EL (cell line): ENCODE measurements at places on chromosomes 13 and 19.

GRCh38 chr13:60210510-60211330 lies 47.0 kb upstream of the DIAPH3 start:
- no peak for DNase-seq

DNA sequence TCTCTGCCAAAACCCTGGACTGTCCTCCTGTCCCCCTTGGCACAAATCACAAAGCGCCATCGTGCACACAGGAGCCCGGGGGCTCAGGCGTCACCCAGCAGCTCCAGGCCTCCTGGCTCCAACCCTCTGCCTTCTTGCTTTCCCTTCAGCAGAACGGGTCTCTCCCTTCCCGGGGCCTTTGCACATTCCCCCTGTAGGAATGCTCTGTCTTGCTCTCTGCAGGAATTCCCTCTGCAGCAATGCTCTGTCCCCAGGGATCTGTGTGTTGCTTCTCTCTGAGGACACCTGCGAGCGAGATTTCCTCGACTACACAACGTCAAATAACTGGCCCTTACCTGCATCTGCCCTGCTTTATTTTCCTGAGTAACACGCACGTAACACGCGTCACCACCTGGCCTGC lies 13.3 kb upstream of the RASA3 start:
- no peak for DNase-seq

GRCh38 chr13:94613051-94613450 lies 11.4 kb downstream of the GPR180 start:
- no peak for DNase-seq

- no peak for DNase-seq
Measured at GRCh38 chr19:12331211-12331941, 2.1 kb downstream of the ZNF563 start.

DNA sequence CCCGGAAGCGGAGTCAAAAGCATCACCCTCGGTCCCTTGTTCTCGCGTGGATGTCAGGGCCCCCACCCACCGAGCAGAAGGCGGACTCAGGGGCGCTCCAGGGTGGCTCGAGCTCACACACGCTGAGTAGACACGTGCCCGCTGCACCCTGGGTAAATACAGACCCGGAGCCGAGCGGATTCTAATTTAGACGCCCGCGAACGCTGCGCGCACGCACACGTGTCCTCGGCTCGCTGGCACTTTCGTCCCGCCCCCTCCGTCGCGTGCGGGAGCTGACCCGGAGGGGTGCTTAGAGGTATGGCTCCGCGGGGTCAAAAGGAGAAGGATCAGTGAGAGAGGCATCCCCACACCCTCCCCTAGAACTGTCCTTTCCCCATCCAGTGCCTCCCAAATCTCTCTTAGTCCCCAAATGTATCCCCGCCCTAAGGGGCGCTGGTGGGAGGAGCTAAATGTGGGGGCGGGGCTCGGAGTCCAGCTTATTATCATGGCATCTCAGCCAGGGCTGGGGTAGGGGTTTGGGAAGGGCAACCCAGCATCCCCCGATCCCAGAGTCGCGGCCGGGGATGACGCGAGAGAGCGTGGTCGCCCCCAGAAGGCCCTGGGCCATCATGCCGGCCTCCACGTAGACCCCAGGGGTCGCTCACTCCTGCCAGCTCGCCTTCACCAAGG lies 451 bp upstream of the ICAM5 start:
- peak; percentile 84 for DNase-seq

- DNase-seq, result no peak
Measured at GRCh38 chr19:31057476-31057875, 291.8 kb downstream of the TSHZ3 start.

- DNase-seq, result no peak
Measured at GRCh38 chr13:106118996-106119395, 416.5 kb downstream of the EFNB2 start.

DNA sequence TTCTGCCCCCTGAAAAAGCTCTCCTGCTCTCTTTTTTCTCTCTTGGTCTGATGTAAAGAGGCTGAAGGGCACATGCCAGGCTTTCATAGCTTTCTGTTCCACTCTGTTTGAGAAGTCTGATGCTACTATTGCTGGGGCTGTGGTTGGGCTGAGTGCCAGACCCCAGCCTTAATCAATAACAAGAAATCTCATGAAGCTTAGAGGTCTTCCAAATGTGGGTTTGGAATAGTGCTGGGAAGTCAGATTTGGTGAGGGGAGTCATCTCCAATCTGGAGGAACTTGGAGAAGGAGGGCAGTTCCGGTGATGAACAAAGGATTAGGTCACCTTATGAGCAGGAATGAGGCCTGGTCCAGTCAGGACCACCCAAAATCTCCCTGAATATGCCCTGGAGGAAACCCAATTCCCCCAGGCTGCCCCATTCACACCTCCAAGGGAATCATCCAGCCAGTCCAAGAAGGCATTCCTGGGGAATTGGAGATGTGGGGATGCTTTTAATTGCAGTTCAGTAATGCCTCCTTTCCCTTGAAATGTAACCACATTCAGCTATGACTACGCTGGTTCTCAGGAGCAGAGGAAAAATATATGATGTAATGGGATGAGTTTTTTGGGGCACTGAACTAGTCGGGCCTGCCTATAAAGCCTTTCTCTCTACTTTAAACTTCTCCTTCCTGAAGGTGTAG lies 102.0 kb downstream of the STARD13 start:
- peak; percentile 72 for DNase-seq

DNA sequence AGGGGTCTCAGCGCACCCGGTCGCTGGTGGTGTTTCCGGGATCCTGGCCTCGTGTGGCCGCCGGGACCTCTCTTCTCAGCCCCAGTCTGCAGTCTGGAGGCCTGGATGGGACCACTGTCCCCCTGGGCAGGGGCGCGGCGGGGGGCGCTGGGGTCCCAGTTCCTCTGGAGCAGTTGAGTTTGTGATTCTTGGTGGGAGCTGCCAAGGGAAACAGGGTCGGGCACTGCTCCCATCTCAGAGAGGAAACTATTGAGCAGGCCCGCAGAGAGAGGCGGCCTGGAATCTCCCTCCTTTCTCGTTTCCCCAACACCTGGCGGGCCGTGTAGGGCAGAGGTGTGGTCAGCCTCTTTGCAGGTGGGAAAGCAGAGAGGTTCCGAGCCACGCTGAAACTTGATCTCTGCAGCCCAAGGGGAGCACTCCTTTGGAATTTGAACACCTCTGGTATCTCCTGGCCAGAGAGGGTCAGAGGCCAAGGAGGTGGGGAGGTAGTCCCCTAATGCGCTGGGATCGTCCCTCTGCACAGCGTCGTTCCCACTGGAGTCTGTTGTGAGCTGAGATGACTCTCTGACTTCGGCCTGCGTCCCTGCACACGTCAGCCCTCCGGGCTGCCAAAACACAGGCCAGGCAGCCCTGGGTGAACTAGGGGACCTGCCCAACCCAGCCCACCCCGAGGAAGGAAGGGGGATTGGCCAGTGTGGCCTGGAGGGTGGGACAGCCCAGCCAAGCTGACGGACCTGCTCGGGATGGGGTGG lies 741 bp downstream of the PLEKHF1 start:
- DNase-seq, result peak; percentile 71

- peak; percentile 87 for DNase-seq
Measured at GRCh38 chr13:74771964-74772363, 637.8 kb upstream of the KLF12 start.

GRCh38 chr13:113539822-113540221 lies 44.7 kb upstream of the TFDP1 start:
- DNase-seq, result no peak

- DNase-seq, result no peak
Measured at GRCh38 chr19:57037556-57037955, 82.2 kb upstream of the USP29 start.

- DNase-seq, result peak; percentile 35
Measured at GRCh38 chr13:37074703-37075102, 15.2 kb upstream of the SUPT20H start.

DNA sequence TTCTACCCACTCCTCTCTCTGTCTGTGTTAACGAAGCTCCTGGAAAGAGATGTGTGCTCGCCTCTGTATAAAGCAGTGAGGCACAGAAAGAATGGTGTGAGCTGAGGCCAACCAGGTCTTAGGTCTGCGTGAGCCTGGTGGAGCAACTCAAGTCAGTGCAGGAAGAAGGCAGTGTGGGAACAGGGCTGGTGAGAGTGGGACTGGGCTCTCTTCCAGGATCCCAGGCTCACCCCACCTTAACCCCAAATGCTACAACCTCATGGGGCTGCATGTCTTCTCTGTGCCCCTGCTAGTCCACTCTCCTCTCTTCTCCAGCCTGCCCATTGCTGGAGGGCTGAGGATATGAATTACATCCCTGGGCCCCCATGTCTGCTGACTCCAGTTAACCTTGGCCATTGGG lies 127.4 kb downstream of the DCT start:
- DNase-seq, result peak; percentile 17

DNA sequence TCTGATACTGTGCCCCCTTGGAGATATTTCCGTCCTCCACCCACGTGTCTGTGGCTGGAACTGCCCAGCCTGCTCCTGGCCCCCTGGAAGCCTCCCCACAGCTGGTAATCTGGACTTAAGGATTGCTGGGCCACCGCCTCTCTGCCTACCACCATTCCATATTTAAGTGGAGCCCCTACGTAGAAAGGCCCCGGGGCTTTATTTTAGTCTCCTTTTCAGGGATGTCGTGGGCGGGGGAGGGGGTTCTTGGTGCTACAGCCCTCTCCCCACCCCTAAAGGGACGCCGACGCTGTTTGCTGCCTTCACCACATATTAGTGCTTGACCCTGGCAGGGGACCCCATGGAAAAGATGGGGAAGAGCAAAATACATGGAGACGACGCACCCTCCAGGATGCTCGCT lies 2.7 kb upstream of the NOP53 start:
- DNase-seq, result no peak

- no peak for DNase-seq
Measured at GRCh38 chr13:48849515-48849914, 126.2 kb upstream of the FNDC3A start.
